Dermis microvascular lymphatic vessel endothelial cell (primary cell): ENCODE measurements at places on chromosomes 5 and 9.
A peak's percentile ranks its signal among the peaks of the same experiment; 100 is the strongest.

GRCh38 chr5:126443374-126443851 lies 20.2 kb downstream of the GRAMD2B start:
- DNase-seq, result no peak

DNA sequence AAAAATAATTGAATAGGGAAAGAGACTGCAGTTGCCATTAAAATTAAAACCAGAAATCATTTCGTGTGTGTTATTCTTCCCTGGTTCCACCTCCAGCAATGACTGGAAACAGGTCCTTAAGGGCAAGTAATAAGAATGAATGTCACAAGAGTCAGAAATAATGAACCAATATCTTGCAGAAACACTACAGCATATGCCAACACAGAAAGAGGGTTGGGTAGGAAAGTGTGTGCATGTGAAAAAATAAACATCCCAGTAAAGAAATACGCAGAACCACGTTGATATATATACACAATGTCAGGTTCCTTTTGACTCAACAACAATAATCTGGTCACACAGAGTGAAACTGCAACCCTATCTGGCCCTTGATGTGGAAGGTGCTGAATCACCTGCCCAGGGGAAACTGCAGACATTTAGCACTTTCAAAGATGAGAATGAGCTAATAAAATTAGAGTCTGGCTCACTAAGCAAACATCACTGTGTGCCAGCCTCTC lies 15.0 kb downstream of the HMHB1 start:
- DNase-seq, result no peak

DNA sequence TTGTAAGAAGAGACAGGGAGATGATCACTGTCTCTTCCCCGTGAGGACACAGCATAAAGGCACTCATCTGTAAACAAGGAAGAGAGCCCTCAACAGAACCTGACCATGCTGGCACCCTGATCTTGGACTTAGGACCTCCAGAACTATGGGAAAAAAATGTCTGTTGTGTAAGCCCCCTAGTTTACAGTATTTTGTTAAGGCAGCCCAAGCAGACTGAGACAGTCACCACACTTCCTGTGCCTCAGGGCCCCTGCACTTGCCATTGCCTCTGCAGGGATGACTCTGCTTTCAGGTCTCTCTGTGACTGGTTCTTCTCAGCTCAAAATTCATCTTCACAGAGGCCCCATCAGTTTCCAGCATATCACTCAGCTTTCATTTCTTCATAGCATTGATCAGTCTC lies 372.1 kb downstream of the TLE1 start:
- no peak for DNase-seq

DNA sequence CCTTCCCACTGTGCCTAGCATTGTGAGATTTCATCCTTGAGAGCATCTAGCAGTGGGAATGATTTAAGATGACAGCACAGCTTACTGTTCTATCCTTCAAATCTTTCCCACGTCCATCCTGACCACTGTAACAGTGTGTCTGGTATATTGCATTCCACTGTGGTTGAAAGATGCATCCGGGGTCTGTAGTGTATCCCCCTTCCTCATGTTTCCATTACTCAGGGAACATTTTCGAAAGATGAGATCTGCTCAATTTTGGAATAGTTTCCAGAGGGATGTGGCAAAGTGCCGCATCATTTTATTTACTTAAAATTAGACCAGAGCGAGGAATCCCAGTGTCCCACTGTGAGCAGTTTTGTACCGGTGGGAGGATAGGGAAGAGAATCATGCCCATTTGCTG lies 407.1 kb upstream of the PAPPA start:
- no peak for DNase-seq

DNA sequence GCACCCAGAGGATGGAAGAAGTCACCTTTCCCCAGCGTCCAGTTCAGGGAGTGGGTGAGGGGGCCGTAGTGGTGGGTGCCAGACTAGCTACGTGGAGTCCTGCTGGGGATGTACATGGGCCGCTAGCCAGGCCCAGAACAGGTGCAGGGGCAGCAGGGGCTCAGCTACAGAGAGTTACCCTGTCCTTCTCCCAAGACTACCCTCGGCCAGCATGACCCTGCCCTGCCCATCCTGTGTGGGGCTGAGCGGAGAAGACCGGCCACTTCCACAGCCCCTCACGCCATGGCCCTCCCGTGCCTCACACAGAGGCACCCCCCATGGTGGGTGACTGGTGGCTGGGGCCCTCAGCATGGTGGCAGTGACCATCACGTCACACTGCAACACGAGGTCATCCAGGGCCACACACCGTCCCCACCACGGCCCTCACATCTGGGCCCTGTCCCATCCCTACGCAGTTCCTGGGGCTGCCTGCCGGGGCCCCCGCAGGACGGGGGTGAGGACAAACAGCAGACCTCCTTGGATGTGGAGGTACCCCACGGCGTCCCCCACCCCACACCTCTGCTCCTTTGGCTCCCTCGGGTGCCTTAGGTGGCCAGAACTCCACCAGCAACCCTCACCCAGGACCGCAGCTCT lies 977 bp upstream of the DPP7 start:
- no peak for DNase-seq

DNA sequence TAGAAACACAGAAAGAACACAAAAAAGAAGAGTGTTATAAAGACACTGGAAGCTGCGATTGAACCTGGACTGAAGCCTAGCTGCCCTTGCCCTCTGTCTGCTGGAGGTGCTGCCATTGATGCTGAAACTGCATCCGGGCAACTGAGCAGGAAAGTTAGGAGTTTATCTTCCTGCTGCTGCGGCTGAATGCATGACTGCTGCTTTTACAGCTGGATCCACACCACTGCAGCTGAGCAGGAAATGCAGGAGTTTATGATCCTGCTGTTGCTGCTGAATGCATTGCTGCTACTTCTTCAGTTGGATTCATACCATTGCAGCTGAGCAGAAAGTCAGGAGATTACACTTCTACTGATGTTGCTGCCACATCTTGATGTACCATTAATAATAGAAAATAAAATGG lies 21.8 kb upstream of the JAKMIP2 start:
- DNase-seq, result no peak

DNA sequence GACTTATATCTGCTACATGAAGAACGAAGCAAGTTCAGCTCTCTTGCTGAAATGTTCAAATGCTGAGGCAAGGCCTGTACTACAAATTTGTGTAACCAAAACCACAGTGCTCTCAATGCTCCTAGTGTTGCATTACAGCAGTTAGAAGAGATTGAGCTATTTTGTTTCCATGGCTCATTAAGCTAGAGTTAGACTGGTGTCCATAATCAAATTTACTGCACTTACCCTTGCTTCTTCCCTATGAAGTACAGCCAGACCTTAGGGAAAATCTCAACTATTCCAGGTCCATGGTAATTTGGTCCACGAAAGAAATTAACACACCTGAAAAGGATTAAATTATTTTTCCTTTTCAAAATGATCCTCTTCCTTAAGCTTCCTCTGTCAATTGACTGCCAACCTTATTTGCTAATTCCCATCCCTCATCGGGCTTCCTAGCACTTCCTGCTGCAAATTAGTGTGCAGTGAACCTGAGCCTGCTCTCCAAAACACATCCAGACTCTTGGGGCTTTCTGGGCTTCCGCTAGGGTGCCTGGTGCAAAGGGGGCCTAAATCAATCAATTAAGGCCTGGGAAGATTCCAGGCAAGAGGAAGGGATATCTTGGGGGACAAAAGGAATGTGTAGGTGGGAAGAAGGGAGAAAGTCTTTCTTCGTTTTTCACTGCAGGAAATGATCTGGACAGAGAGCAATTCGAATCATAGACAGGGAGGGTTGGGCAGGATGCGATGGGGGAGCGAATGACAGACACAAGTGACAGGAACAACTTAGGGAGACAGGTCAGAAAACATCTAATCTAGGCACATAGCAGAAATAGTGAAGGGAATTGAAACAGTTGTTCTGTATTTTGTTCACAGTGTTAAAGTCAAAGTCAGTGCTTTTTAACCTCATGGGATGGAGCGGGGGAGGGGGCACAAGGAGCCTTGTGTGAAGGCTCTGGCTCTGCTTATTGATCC lies 542.4 kb downstream of the RAB3C start:
- DNase-seq, result peak; percentile 30
